Stomach (tissue), 19 donors: ENCODE measurements at places on chromosomes 7 and 10. TPM values are rescaled to one million over a fixed set of nuclear protein-coding genes. Genes with fewer than 3 reads are reported as not detected.

The RSPH10B gene
- not detected for total RNA-seq

GRCh38 chr10:30038781-30039536, 20.4 kb downstream of the JCAD start:
- DNase-seq, result no peak

The ABCA13 gene
- not detected for total RNA-seq

DNA sequence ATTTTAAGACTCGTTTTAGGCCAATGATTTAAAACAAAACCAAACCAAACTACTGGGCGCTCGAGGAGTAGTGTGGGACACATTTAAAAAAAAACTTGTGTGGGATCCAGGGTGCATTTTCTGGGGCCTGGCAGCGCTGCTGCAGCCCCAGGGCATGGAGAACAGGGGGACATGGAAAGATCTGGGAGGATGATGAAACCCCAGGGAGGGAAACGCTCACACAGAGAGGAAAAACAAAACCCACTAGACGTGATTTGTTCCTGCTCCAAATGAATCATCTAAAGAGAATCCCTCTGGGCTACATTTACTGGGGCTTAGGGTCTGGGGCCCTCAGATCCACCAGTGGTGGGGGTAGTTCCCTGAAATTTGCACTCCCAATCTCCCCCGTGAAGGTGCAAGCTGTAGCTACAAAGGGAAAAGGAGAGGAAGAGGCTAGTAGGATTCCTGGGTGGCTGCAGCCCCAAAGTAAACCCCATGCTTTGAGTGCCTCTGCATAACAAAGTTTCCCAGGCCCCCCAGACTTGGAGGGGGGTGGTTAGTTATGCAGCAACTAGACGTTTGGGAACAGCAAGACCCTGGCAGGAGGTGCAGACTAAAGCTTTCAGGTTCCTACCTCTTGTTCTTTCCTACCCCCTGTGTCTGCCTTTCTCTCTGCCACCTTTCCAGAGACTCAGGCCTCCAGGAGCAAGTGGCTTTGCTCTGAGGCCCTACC, 14.5 kb upstream of the HOXA13 start:
- no peak for DNase-seq

DNA sequence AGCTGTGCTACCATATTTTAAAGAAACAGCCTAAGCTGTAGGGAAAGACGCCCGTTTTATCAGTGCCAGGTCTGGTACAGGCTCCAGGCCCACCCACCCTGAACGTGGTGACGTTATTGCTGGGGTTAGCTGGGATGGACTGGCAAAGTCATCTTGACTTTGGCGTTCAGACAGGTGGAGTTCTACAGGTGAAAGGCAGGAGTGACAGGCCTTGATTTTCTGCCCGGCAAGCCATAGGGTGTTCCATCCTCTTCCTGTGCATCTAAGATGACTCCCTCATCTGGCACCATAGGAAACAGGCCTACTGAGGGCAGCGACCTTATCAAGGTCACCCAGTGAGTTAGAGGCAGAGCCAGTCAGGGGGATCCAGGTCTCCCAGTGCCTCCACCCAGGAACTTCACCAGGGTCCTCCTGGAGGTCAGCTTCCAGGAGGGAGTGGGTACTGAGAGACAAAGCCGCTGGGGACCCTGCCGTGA, 41.6 kb downstream of the HK1 start:
- no peak for DNase-seq

The LRRC17 gene
- total RNA-seq, result not detected

DNA sequence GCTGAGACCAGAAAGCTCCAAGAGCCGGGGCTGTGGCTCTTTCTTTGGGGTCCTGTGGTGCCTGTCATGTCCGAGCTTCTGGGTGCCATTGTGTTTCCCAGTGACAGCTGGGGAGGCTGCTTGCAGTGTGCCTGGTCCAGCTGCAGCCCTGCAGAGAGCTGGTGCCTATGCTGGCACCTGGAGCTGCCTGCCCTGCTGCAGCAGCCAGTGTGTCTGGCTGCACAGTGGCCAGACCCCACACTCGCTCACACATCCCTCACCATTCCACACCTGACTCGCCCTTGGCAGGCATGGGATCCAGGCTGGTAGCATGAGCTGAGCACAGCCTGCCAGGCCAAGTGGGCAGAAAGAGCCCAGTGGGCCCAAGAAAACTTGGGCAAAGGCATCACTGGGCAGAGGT, 635.1 kb upstream of the SEMA3D start:
- no peak for DNase-seq

DNA sequence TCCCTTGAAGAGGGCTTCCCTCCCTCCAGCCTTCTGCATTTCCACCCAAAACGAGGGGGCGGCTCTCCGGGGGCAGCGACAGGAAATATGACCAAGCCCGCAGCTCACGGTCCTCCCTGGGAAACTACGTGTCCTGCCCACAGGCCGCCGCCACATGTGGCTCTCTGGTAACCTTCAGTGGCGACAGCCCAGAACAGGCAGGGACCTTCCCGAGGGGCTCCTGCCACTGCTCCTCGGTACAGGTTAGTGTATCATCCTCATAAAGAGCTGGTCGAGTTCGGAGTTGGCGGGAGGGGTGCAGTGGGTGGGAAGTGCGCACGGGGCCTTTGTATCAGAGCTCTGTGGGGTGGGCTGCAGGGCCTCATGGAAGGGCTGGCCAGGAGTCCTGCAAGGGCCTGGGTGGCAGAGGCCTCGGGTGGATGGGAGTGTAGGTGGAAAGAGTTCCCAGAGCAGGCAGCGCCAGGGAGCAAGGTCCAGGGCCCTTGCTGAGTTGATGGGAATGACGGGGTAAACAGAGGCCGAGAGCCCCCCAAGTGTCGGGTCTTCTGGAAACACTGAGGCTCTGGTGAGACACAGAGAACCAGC, 66.0 kb downstream of the TCERG1L start:
- DNase-seq, result no peak

DNA sequence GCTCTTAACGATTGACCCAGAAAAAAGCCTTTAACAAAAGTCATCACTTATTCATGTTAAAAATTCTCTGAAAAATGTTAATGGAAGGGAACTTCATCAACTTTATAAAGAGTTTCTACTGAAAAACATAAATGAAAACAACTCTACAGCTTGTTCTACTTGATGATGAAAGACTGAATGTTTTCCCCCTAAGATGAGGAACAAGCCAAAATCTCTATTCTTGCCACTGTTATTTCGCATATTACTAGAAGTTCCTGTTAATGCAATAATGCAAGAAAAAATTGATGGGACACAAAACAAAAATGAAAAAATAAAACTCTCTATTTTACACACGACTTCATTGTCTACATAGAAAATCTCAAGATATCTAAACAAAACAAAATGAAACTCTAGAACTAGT, 249.8 kb upstream of the AKR1E2 start:
- DNase-seq, result no peak
